H1 (cell line): ENCODE measurements at places on chromosomes 7 and 10.

- DNase-seq = no peak
Observed at GRCh38 chr10:98509745-98510144, 63.0 kb upstream of the HPS1 start.

GRCh38 chr10:80465839-80466590, 11.9 kb downstream of the TSPAN14 start:
- DNase-seq = no peak

- no peak for DNase-seq
Observed at GRCh38 chr7:4781366-4782069, 6.1 kb downstream of the AP5Z1 start.

DNA sequence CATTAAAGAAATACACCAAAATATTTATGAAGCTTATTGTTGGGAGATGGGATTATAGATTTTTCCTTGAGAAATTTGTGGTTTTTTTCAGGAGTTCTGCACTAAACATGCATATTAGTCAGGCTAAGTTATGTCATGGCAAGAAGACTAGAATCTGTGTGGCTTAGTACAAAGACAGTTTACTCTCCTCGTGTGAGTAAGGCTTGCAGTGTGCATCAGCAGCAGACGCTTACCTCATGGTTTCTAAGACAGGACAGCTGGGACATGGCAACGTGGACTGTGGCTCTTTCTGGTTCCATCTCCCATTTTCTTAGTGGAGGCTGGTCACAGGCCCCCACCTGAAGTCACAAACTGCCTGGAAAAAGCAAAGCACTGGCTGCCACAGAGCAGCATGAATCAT, 429.6 kb upstream of the VSTM2A start:
- DNase-seq = no peak

DNA sequence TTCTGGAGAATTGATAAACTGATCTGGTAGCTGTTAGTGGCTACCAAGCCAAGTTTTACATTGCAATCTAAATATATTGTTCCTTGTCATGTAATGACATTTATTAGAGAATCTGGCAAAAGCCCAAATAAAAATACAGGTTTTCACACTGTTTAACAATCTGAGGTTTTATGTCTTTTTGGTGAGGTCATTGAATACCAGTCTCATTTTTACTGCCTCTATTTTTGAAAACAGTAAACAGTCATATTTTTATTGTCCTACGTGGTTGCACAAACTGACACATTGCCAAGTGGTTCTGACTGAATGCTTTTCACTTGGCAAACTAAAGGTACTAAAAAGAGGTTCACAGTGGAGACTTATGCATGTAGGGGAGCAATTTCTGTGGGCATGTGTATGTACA, 157.5 kb downstream of the PRKG1 start:
- no peak for DNase-seq

DNA sequence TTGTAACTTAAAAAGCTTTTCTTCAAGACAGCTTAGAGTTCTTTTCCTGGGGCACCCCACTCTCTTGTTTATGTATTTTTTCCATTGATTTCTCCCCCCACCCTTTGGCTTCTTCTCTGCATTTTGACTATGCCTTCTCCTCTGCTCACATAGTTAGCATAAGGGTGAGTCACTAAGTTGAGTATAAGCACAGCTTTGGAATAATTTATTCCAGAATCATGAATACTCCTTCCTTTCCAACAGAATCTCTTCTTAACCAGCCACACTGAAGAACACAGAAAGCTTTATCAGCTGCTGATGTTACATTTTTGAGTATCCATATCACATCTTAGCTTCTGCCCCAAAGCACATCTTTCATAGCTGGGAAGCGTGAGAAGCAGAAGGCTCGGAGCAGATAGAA, 449.5 kb upstream of the MKI67 start:
- no peak for DNase-seq

DNA sequence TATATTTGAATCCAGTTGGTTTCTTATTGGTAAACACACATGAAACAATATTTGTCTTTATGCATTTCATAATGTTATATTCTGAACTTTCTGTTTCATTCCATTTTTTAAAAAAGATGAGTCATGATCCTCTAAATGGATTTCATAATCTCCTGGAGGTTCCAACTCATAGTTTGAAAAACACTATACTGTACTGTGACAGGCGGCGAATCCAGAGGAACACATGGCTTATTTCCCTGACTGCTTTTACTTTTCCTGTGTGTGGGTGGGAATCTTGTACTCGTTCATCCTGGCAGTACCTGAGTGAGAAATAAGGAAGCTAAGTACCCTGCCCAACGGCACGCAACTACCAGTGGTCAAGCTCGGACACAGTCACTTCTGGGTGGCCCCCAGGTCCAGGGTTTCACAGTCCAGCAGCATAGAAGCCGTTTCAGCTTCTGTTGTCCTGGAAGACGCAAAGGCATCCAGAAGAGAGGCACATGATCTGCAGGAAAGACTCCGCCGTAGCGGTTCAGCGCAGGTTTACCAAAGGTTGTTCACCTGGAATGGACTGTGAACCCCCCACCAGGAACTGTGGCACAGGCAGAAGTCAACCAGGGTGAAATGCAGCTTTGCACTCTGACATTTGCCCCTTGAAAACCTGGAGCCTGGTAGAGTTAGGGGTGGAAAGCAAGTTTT, 117.7 kb downstream of the CCNY start:
- DNase-seq = no peak

GRCh38 chr10:82378146-82378545, 503.2 kb downstream of the NRG3 start:
- DNase-seq = no peak

- DNase-seq = no peak
Observed at GRCh38 chr7:151743481-151743983, 133.4 kb downstream of the PRKAG2 start.

- DNase-seq = no peak
Observed at GRCh38 chr10:26573674-26574073, 123.8 kb upstream of the PDSS1 start.

DNA sequence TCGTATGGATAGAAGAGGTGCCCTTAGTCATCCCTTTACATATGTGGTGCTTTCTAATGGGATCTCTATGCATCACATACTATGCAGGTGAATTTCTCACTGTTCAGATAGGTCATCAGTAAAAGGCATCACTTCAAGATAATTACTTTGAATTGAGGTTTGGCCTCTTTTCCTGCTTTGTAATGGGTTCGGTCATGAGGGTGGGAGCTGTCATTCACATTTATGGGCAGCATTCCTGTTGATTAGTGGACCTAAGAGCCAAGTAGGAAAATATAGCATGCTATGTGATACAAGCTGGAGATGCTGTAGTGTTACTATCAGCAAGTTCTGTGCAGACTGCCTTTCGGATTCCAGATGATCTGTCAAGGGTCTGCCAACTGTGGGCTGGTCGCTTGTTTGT, 156.3 kb downstream of the LCOR start:
- DNase-seq = no peak

DNA sequence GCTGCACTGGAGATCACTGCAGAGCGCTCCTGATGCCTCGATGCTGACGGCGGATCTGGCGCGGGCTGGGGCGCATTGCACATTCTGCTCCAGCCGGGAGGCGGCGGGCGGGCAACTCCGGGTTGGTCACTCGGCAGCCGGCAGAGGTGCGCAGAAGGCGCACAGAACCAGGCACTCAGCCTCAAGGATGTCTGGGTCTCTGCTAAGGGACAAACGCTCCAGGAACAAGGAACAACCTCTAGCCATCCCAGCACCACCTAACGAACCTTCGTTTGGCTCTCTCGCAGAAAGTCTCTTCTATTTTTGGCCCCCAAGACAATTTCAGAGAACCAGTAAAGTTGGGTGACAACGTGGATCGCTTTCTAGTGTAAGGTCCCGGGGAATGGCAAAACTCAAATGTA, 254.6 kb downstream of the OTUD1 start:
- peak; percentile 75 for DNase-seq

- DNase-seq = no peak
Observed at GRCh38 chr10:4141471-4141870, 356.5 kb upstream of the KLF6 start.

GRCh38 chr10:20200758-20201157, 384.5 kb downstream of the PLXDC2 start:
- DNase-seq = no peak

- no peak for DNase-seq
Observed at GRCh38 chr7:146185844-146186243, 69.2 kb downstream of the CNTNAP2 start.

- no peak for DNase-seq
Observed at GRCh38 chr7:128389085-128389617, 20.6 kb downstream of the IMPDH1 start.

GRCh38 chr10:121187391-121187790, 336.2 kb downstream of the WDR11 start:
- DNase-seq = no peak

- no peak for DNase-seq
Observed at GRCh38 chr7:152103691-152104090, 78.2 kb downstream of the GALNT11 start.

GRCh38 chr7:85620936-85621685, 434.3 kb upstream of the SEMA3D start:
- no peak for DNase-seq

DNA sequence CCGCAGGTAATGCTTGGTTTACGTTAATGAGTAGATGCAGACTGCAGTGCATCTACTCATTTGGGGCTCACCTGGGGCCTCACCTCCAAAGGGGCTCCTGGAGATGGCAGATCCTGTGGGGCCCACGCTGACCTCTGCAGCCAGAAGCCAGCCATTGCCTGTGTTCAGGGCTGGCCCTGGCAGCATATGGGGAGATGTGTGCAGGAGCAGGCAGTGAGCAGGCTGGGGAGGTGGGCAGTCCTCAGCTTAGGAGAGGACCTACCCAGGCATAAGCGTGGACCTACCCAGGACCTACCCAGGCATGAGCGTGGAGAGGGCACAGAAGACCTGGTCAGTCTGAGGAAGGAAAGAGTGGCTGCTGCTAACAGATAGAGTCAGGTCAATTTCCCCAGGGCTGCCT, 178.5 kb downstream of the PTPRN2 start:
- no peak for DNase-seq

DNA sequence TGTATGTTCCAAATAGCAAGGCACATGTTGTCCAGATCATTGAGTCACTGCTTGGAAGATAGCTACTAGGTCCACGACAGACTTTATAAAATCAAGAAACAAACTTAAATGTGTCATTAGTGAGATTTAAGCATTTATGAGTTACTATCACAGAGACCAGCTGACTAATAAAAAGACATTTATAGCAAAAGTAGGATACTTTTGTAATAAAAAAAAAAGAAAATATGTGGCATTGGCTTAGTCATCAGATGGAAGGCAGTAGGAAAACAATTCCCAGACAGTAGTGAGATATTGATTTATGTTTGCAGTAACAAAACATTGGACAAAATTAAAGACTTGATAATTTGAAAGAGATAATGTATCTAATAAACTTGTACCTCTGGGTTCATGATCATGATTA, 881.0 kb upstream of the LRRN3 start:
- no peak for DNase-seq

GRCh38 chr7:139702811-139703486, 74.8 kb downstream of the HIPK2 start:
- DNase-seq = no peak

DNA sequence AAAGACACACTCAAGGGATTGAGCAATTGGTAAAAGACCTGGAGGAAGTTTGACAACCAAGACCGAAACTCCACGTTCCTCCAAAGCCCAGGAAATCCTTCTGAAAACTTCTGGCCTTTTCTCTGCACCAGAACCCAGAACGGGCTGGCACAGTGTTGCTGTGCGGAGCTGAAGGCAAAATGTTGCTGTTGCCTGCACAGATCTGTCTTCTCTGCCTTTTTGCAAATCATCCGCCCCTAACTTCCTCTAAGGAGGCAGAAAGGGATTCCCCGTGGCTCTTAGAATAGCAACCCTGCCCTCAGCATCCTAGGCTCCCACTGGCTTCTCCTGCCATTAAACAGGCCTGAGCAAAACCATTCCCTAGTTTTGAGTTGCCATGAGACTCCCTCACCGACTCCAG, 44.9 kb downstream of the FIGNL1 start:
- DNase-seq = no peak

DNA sequence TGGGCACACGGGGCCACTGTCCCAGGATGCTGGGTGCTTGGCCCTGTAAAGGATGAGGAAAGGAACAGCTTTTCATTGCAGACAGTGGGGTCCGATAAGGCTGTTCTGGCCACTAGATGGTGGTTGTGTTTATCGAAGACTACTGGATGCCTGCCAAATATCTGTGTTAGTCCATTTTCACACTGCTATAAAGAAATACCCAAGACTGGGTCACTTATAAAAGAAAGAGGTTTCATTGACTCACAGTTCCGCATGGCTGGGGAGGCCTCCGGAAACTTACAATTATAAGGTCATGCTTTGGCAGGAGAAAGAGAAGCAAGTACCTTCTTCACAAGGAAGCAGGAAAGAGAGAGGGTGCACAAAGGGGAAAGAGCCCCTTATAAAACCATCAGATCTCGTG, 32.2 kb upstream of the GARS1 start:
- DNase-seq = no peak

GRCh38 chr7:116316838-116317628, 106.7 kb downstream of the TES start:
- no peak for DNase-seq

DNA sequence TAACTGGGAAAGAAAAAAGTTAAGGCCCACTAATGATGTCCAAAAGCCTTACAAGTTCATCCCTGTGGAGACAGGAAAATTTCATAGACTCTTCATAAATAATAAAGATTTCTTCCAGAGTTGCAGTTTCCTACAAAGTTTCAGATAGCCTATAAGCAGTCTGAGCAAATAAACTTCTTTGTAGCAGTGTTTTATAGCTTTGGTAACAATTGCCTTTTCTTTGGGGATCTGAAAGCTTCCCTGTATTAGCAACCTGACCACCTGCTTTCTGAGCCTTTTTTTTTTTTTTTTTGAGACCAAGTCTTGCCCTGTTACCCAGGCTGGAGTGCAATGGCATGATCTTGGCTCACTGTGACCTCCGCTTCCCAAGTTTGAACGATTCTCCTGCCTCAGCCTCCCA, 150.0 kb downstream of the NRBF2 start:
- DNase-seq = no peak

DNA sequence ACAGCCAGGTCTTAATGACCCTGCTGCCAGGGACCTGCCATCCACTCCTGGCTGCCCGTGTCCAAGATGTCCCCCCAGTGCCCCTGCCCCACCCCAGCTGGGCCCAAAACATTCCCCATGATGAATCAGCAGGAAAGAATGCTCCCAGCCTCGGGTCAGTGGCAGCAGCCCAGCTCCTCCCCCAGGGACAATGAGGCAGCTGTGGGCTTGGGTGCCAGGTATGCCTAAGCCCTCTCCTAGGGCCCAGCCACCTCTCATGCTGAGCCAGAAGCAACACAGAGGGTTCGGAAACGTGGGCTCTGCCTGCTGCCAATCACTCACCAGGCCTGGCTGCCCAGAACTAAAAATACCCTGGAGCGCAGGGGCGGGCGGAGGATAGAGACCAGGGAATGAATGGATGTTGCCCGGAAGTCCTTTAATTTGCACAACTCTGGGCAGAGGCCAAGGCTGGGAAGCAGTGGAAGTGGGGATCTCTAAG, 1.5 kb upstream of the LOXL4 start:
- DNase-seq = no peak

- DNase-seq = no peak
Observed at GRCh38 chr7:137403353-137403695, 59.8 kb upstream of the PTN start.

DNA sequence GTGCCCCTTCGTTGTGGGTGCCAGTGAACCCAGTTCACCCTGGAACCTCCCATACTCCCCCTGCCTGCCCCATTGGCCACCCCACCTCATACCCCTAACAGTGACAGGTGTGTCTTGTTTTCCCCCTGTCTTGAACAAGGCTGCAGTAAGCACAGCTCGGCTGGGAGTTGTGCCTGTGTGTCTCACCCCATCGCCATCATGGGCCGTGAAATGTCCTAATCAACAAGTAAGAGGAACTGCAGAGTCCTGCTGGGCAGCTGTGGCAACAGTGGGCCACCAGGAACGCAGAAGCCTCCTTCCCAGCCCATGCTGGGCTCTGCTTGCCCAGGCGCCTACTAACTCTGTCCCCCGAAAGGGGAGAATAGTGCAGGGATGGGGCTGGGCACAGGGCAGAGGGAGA, 91.6 kb downstream of the C10orf105 start:
- DNase-seq = no peak
